Spinal cord (tissue), 10 donors: ENCODE measurements at places on chromosomes 11 and 22. TPM values are rescaled to one million over a fixed set of nuclear protein-coding genes. Genes with fewer than 3 reads are reported as not detected.

Gene CSKMT
- 6.0 TPM for total RNA-seq

Gene ROBO4
- 14.3 TPM for total RNA-seq

GRCh38 chr11:65167656-65168055 lies 2.4 kb upstream of the SPDYC start:
- peaks cover 4% of the 10 kb centered on the region for H3K4me1 ChIP-seq
- H3K27me3 ChIP-seq: no peaks in the 10 kb centered on the region
- no peak overlapping the region for H3K4me3 ChIP-seq
- no peaks in the 10 kb centered on the region for H3K36me3 ChIP-seq
- no peak overlapping the region for H3K27ac ChIP-seq
- no peak for DNase-seq

- no peak for DNase-seq
- no peaks in the 10 kb centered on the region for H3K36me3 ChIP-seq
- no peaks in the 10 kb centered on the region for H3K27me3 ChIP-seq
- H3K4me1 ChIP-seq: no peaks in the 10 kb centered on the region
- H3K4me3 ChIP-seq: no peak overlapping the region
Observed at GRCh38 chr22:45482169-45482568, 20.5 kb upstream of the FBLN1 start.

Gene KCNJ1
- total RNA-seq: not detected

GRCh38 chr11:68598816-68599653 lies 85.3 kb upstream of the GAL start:
- H3K4me1 ChIP-seq: no peaks in the 10 kb centered on the region
- peaks cover 65% of the 10 kb centered on the region for H3K36me3 ChIP-seq
- DNase-seq: no peak
- H3K4me3 ChIP-seq: no peak overlapping the region
- no peak overlapping the region for H3K27ac ChIP-seq

DNA sequence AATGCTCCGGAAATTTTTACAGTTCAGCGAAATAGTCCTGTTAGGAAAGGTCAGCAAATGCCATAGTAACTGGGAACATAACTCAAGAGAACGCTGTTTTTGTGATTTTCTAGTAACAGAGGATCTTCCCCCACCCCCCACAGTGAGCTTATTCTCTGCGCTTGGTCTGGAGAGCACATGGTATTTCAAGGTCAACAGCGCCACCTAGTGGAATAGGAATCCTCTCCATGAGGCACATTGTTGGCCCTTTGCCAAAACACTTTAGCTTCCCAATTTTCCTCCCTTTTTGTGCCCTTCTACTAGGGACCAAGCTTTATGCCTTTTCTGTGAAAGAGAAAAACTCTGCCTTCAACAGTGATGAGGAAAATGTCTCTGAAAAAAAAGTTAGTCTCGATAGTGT lies 13.2 kb upstream of the OR4C12 start:
- H3K4me1 ChIP-seq: no peaks in the 10 kb centered on the region
- H3K27ac ChIP-seq: no peak overlapping the region
- H3K36me3 ChIP-seq: no peaks in the 10 kb centered on the region
- H3K4me3 ChIP-seq: no peak overlapping the region

Gene ZNF70
- 5.8 TPM for total RNA-seq
